IPS DF 6.9 (cell line): ENCODE measurements at places on chromosomes 6 and 20.

DNA sequence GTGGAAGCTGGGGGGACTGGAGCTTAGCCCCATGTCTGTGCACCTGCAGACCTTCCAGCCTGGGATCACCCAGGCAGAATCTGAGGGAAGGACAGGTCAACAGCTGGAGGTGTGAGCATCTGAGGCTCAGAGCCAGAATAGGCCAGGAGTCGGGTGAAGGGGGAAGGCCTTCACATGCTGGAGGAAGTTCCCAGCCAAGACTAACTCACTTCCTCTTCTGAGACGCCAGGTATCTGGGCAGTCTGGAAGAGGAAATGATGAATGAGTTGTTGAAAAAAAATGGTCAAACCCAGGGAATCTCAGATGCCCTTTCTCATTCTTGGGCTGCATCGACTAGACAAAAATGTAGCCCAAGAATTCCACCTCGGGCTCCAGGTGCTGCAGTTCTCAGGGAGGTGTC is 73.6 kb upstream of the TIAM2 start:
- DNase-seq: no peak

GRCh38 chr20:51412333-51412871 is 130.1 kb downstream of the NFATC2 start:
- no peak for DNase-seq

DNA sequence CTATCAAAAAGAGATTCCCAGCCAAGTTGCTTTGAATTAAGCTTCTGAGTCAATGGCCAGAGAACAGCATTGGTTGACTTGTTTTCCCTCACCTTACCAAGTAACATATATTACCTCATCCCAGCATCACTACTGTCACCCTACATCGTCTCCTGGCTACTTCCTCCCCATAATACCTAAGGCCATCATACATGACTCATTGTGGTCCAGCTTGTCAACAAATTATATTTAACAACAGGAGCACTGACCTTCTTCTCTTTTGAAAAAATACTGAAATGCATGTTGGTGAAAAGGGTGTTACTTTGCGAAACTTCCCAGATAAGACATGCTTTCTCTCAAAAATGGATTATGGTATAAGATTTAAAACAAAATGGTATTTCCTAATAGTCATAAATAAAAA is 106.9 kb downstream of the TBX18 start:
- no peak for DNase-seq

DNA sequence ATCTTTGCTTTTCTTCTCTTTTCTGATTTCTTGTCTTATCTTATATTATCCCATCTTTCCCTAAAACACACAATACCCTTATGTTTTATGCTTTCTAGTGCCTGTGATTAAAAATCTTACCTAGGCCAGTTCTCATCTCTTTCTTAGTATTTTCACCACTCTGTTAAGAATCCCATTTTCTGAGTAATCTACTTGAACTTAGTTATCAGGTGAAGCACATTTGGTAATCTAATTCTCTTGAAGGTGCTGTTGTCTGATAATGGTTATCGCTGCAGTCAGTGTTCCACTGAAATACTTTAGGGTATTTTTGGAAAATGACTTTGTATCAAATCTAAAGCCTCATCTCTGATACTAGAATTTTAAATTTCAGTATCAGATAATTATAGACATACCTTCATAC is 192.5 kb upstream of the MAN1A1 start:
- no peak for DNase-seq

- no peak for DNase-seq
Observed at GRCh38 chr6:6509284-6509683, 79.2 kb upstream of the LY86 start.

DNA sequence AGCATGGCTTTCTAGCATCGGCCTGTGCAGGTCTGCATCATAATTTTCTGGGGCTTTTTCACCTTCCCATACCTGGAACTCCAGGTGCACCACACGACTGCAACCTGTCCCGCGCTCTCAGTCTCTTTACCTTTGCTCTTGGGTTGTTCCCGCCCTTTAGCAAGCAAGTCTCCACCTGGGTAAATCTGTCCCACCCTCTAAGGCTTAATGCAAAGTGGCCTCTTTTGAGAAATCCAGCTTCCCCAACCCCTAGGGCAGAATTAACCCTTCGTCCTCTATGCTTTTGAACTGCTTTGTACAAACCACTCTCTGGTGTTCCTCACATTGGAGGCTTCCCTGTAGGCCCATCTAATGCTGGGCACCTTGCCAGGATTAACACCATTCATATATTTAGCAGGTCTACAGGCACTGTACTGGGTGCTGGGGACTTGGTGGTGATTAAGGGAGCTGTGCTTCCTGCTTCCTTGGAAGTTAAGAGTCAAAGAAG is 2.8 kb downstream of the ITPR3 start:
- no peak for DNase-seq

DNA sequence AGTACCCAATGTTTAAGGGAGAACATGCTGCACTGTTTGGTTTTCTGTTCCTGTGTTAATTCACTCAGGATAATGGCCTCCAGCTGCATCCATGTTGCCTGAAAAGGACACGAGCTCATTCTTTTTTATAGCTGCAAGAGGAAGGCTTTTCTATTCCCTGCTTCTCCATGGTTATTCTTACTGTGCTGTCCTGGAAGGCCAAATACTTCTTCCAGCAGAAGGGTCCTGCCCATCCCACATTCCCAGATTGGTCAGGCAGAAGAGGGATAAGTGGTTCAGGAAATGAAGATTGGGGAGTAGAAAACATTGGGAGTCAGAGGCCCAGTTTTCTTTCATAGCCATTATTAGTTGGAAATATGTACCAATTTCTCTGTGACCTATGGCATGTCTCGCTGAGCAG is 122.4 kb downstream of the TCP11 start:
- no peak for DNase-seq

GRCh38 chr6:2918936-2919335 is 15.8 kb upstream of the SERPINB9 start:
- no peak for DNase-seq

- no peak for DNase-seq
Observed at GRCh38 chr20:14838663-14839628, 501.5 kb upstream of the FLRT3 start.

- no peak for DNase-seq
Observed at GRCh38 chr6:114824409-114824808, 481.6 kb upstream of the HS3ST5 start.

GRCh38 chr6:30847971-30848436 is 36.3 kb upstream of the DDR1 start:
- DNase-seq: peak; percentile 66

GRCh38 chr20:53681352-53682212 is 87.9 kb upstream of the ZNF217 start:
- DNase-seq: no peak

DNA sequence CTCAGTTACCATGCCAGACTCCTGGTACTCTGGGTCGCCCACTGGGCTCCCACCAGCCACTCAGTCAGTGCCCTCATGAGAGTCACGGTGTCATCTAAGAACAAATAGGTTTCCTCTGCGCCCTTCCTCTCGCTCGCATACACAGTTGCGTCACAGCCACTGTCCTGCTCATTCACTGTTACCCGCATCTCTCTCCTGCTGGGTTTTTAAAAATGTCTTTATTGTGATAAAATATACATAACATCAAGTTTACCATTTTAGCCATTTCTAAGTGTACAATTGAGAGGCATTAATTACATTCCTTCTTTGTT is 4.0 kb downstream of the TEAD3 start:
- no peak for DNase-seq

DNA sequence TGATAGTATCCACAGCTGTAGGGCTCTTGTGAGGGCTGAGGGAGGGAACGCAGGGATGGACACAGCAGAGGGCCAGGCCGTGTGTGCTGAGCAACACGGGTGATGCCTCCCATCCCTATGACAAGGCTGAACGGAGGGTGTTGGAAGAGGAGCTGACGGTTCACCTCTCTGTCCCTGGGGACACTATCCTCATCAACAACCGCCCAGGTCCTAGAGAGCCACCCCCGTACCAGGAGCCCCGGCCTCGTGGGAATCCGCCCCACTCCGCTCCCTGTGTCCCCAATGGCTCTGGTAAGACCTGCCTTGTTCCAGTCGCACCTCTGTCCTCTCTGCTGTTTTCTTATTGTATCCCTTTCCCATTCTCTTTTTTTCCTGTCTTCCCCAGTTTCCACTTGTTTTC is 10.1 kb downstream of the DDR1 start:
- DNase-seq: no peak

DNA sequence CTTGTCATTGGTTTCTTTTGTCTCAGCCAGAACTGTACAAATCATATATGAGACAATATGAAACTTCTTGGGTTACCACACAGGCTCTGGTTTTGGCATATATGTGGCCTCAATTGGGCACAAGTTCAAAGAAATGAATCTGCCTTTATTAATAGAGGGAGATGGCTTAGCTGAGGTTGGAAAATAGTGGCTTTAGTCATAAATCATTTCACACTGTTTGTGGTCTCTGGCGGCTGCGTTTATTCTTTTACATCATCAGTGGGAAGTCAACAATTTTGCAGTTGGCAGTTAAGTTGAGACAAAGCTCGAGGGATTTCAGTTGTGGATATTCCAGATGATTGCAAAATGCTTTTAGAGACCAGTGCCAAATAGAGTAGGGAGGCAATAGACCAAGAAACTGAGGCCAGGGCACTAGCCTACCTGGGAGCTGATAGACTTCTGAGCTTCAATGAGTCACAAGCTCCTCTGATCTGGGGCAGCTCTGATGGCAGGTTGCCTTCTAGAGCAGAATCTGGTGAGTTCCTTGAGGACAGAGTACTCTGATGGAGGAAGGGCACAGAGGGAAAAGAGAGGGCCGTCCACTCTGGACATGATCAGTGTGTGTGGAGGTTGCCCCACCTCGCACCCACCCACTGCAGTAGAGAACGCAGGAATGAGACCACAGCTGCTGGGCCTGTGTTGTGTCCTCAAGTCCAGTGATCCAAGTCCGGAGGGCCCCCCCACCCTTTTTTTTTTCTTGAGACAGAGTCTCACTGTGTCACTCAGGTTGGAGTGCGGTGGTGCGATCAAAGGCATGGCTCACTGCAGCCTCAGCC is 73.5 kb downstream of the ARMC2 start:
- DNase-seq: no peak

- no peak for DNase-seq
Observed at GRCh38 chr20:20711413-20711812, 1.0 kb downstream of the RALGAPA2 start.

DNA sequence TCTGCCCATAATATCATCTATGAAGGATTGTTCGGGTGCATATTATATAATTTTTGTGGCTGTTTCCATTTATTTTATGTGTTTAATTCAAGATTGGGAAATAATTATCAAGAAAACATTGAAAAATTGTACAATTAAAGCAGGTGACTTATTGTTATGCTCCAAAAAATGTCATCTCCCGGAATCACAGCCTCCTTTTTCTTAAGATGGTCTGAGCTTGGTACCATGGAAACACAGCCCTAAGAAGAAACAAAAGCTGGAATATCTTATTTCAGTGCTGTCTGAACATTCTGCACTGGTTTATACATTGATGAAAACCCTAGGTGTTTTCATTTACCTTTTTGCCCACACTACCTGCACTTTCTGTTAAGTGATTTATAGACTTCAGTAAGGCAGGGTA is 367.2 kb downstream of the ARHGAP18 start:
- DNase-seq: no peak

DNA sequence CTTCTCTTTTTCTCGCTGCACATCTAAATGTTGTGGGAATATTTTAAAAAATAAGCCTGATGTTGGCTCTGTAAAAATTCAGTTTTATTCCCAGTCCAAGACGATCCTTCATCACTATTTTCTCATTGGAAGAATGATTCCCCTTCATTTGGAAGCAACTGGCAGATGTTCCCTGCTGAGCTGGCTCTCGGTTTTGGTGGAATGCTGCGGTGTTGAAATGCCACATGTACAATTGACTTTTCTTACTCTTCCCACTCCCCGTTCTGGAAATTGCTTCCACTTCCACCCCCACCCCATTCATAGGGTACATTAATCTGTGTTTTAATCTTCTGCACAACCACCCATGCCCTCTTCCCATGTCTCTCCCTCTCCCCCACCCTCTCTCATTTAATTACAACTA is 496.3 kb upstream of the MAP3K7 start:
- DNase-seq: no peak

DNA sequence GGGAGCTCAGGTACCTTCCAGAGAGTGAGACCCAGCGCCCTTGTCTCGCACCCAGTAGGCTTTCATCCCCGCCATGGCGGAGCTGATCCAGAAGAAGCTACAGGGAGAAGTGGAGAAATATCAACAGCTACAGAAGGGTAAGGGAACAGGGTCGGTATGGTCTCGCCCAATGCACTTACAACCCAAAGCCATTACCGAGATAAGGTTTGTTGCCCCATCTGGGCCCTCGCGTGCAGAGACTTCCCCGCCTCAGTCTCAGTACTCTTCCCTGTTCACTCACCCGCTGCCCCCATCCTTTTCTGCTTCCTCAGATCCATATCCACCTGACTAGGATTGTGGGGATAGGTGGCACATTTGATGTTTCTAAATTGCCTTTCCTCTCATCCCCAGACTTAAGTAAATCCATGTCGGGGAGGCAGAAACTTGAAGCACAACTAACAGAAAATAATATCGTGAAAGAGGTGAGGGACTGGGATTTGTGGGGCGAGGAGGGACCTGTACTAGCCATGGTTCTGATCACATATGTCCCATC is 449 bp downstream of the PFDN6 start:
- no peak for DNase-seq

DNA sequence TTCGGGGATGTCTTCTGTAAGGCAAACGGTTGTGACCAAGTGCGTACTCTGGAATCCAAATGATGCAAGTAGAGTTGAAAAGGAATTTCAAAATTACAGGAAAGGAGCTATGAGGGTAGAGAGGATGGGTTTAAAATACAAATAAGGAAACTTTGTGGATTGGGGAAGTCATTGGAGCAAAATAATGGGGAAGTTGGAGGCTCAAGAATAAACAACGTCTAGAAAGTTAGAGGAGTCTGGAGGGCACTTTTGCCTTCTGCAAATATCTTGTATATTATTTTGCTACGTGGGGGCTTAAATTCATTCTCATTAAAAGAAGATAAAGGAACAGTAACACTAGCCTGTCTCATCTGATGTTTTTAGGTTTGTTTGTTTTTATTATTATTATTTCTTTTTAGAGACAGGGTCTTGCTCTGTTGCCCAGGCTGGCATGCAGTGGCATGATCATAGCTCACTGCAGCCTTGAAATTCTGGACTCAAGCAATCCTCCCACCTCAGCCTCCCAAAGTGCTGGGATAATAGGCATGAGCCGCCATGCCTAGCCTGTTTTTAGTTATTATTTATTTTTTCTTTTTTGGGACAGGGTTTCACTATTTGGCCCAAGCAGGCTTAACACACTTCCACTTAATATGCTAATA is 55.0 kb upstream of the TNFAIP3 start:
- no peak for DNase-seq

DNA sequence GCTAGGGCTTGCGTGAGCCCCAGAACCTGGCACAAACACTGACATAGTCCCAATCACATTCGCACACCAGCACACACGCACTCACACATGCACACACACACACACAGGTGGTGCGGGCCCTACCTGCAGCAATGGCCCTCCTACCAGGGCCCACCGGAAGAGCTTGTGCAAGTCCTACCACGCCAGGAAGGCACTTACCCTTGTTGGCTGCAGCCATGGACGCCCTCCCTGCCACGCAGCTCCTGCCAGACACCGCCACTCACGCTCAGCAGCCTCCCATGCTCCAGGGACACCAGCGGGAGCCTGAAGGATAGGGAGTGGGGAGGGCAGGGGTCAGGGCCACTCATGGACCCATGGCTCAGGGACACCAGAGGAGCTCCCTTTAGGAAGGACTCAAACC is 7.7 kb downstream of the ADISSP start:
- DNase-seq: no peak

GRCh38 chr6:101125380-101125971 is 244.3 kb upstream of the ASCC3 start:
- DNase-seq: no peak
